OCI-LY7 (cell line): ENCODE measurements at places on chromosomes 12 and 14. TPM values are rescaled to one million over a fixed set of nuclear protein-coding genes. Genes with fewer than 3 reads are reported as not detected.
A peak's percentile ranks its signal among the peaks of the same experiment; 100 is the strongest.

DNA sequence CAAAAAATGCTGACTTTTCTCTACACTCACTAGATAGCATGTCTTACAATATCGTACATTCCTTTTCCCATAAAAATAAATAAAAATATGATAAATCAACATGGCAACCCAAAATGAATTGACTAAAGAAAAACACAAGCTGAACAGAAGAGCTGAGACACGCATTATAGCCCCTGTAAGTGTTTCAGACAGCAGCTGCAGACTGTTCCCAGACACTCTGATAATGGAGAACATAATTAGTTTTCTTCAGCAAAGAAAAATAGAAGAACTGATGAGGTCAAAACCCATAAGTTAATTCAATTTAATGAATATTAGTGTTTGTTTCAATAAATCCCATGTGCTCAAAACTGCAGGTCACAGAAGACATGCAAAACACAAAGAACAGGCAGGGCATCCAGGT lies 23.8 kb downstream of the ST8SIA1 start:
- no peak for DNase-seq

- no peak for DNase-seq
Measured at GRCh38 chr12:90888316-90888715, 66.7 kb downstream of the CCER1 start.

- no peak for DNase-seq
Measured at GRCh38 chr14:95221531-95221930, 64.2 kb upstream of the DICER1 start.

DNA sequence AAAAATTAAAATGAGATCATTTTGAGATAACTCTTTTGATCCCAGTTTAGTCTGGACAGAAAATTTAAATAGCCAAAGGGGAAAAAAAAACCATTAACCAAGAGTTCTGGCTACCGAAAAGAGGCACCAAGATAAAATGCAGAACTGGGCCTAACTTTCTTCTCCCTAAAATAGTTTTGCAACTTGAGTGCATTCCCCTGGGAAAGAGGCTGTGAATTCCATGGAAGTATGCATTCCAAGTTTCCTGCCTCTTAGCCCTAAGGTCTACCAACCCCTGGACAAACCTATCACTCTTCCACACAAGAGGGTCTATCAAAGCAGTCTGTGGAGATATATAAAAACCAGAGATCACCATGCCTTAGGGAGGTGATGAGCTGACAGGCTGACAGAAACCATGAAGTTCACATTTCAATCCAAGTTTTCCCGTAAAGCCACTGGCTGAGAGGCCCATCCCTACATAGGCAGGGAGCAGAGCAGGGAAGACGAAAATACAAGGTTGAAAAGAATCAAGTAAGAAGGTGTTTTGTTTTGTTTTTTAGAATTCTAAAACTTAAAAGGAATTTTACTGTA lies 33.8 kb downstream of the DCP1B start:
- DNase-seq, result no peak

DNA sequence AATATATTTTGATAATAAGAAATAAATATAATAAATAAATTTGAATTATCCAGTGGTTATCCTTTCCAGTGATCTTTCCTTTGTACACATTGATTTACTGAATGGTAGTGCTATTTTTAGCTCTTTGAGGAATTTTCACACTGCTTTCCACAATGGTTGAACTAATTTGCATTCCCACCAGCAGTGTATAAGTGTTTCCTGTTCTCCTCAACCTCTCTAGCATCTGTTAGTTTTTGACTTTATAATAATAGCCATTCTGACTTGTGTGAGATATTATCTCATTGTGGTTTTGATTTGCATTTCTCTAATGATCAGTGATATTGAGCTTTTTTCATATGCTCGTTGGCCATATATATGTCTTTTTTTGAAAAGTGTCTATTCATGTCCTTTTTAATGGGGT lies 333.7 kb downstream of the RAD51B start:
- DNase-seq, result no peak

The ATF7IP gene
- total RNA-seq, result 66.0 and 85.6 TPM in 2 replicates

DNA sequence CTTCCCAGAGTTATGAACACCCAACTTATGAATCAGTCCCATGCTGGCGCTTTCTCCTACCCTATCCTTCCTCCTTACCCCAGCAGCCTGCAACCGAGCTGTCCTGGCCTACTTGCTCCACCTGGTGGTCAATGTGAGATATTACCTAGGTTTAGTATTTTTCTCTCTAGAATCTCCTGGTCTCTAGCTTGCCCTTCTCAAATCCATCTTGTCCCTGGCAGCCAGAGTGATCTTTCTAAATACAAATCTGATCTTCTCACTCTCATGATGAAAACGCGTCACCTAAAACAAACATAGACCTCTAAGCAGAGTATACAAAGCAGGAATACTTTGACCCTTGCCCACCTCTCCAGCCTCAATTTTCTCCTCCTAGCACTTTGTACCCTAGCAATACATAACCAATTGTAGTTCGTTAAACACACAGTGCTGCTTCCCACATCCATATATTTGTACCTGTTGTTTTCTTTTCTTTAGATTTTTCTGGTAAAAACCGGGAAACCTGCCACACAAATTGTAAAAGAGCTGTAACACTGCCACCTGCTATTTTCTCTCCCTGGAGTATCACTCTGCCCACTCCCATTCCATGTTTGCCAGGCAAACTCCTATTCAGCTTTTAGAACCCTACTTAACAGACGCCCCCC lies 20.0 kb upstream of the TCP11L2 start:
- DNase-seq, result peak; percentile 82

- no peak for DNase-seq
Measured at GRCh38 chr14:37641117-37641516, 45.7 kb downstream of the TTC6 start.

- DNase-seq, result no peak
Measured at GRCh38 chr14:87869619-87870583, 123.1 kb downstream of the GALC start.

DNA sequence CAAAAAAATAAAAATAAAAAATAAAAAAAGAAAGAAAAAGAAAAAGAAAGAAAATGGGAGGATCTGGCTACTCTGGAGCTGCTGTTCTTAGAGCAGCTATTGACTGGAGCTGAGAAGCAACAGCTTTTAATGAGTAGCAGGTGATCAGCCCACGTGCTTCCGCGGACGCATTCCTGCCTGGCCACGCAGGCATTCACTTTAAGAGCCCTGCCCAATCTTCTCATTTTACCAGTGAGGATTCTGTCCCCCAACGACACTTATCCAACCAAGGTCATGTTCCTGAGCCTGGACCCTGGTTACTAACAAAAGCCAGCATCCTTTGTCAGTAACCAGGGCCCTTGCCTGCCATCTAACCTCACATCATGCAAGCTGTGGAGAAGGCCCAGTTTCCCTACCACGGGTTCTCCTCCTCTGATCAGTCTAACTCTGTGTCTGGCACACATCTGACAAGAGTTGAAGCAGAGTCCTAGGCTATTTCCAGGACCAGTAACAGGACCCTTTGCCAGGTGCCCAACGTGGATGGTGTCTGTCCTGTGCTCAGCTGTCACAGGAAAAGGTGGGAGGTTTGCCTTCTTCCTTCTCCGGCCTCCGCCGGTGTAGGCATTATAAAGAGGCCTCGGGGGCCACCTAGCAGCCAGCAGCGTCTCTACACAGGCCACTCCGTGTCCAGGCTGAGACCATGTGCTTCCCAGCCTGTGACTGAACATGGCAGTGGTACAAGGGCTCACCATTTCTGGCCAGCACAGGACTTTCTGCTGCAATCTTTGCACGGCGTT lies 60.9 kb upstream of the GPATCH2L start:
- no peak for DNase-seq

- DNase-seq, result no peak
Measured at GRCh38 chr14:87158283-87158682, 834.7 kb downstream of the GALC start.

GRCh38 chr12:117210266-117210918 lies 20.1 kb upstream of the FBXO21 start:
- no peak for DNase-seq

- DNase-seq, result no peak
Measured at GRCh38 chr14:64824471-64824870, 55.2 kb downstream of the SPTB start.

DNA sequence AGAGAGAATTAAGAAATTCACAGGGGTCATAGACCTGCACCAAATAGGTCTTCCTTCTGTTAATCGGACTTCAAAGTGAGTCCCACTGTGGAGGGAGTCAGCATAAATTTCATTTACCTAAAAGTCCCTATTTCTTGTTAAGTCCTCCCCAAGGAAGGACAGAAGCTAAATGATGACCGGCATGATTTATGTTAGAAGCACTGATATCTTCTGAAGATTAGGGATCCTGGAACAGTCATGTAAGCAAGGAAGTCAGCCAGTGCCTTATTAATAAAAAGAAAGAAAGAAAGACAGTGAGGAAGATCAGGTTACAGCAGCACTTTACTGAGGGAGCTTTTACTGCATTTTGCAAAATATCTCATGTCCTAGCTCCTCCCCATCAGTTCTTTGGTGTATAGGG lies 287.5 kb downstream of the FOXG1 start:
- DNase-seq, result no peak

DNA sequence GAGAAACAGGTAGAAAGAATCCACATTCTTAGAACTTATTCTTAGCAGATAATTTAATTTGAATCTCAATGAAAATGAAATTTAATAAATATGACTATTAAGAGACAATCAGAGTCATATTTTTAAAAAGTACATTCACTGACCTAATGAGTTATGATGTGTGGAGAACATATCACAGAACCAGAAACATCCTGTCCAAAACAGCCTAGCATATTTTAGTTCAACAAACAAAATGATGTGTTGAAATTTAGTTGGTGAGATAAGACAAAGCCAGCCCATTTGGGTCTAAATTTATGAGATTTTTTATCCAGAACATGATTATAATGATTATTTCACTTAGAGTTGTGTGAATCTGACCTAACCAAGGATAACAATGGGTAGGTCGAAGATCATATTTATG lies 25.8 kb downstream of the GABARAPL1 start:
- no peak for DNase-seq

DNA sequence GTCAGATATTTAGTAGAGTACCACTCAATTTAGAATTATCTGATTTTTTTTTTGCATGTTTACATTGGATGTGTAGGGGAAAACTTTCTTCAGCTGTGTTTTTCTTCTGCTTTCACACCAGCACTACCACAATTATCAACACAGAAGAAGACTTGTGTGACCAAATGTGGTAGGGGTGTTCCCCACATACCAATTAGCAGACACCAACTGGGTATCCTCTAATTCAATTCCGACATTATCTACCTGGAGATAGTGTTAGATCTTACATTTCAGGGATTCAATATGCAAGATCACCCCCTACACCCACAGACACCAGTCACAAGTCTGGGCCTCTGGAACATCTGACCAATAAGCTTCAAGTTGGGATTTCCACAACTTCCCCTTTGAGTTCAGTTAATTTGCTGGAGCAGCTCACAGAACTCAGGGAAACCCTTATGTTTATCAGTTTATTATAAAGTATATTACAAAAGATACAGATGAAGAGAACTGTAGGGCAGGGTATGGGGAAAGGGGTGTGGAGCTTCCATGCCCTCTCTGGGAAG lies 4.1 kb upstream of the KLRG1 start:
- DNase-seq, result no peak
